Esophagus muscularis mucosa (tissue), 4 donors: ENCODE measurements at places on chromosomes 2 and 18. TPM values are rescaled to one million over a fixed set of nuclear protein-coding genes. Genes with fewer than 3 reads are reported as not detected.

DNA sequence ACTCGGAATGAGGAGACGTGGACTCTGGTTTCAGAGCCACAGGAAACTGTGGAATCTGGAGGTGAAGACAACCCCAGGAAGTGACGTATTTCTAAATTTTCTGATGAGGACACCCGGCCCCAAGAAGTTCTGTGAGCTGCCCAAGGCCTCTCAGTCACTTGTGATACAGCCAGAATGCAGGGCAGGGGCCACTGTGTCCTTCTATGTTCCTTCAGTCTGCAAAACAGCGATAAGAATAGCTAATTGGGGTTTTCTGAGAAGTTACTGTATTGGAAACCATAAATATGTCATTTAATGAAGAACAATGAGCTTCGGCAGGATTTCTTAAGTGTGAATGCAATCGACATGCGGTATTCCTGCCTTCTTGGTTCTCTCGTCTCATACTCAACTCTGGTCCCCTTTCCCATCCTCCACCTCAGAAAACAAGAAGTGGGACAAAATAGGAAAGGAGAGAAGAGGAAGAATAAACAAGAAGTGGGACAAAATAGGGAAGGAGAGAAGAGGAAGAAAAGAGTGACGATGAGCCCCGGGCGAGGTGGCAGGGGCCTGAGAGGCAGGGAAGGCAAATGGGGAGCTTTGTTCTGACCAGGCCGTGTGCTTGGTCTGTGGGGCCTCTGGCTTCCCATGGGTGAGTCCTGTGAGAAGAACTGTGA is 282.0 kb upstream of the REV1 start:
- peak; percentile 47 for DNase-seq

DNA sequence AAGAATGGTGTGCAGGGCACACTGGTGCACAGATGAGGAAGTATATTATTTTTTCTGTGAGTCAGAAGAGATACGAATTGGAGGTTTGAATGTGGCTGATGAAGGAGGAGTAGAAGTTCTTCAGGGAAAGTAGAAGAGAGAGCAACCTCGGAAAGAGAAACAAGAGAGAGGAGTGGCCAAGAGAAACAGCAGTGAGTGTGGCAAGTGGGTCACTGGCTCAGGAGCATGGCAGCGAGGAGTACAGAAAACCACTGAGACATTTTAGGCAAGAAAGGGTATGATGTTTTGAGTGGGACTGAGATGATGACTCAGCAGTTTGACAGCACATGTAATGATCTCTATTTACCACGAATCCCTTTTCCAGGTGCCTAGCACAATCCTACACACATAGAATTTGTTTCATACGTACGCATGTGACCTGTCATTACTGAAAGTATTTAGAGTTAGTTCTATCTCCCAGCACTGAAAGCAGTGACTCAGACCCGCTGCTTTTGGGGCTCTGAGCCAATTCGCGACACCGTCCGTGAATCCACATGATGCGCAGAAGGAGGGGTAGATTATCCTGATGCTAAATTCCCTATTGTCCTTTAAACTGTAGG is 915.4 kb downstream of the DCDC2C start:
- DNase-seq = no peak

DNA sequence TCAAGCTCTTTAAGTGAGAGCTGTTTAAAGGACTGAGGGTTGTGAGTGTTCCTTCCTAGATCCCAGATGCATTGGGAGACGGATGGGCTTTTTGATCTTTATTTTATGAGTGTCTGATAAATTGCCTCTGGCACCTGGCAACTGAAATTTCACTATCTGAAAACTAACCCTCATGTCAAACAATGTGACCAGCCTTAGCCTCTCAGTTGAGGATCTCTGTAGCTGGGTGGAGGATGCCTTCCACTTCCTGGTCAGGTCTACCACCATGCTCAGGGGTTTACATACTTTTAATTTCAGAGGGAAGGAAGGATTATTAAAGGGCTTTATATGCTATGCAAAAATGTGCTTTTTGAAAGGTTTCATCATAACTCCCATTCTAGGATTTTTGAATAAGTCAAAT is 70.5 kb upstream of the NT5C1B start:
- no peak for DNase-seq

- no peak for DNase-seq
Observed at GRCh38 chr2:158953454-158953853, 15.0 kb upstream of the TANC1 start.

DNA sequence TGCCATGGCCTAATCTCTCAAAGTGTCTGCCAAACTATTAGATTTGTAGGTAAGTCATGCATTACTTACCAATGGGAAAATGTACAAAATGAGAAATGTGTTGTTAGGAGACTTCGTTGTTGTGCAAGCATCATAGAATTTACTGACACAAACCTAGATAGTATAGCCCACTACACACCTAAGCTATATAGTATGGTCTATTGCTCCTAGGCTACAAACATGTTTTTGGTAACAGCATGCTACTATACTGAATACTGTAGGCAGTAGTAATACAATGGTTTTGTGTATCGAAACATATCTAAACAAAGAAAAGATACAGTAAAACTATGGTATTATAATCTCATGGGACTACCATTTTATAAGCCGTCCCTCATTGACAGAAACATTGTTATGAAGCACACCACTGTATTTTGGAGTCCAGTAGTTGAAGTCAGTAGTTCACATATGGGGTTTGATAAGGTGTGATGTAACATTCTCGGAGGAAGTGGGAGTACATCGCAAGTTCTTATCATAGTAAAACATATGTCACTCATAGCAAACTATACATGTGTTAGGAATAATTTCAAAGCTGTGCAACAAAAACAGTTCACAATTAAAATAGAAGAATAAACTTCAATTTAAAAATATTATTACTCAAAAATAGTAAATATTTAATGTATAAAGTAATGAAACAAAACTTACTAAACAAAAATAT is 12.0 kb upstream of the GTF2A1L start:
- no peak for DNase-seq

- no peak for DNase-seq
Observed at GRCh38 chr2:175012516-175012915, 7.3 kb upstream of the CHN1 start.

- DNase-seq = no peak
Observed at GRCh38 chr2:159064446-159065301, 96.2 kb downstream of the TANC1 start.

- no peak for DNase-seq
Observed at GRCh38 chr2:238277695-238278094, 10.7 kb downstream of the PER2 start.

- no peak for DNase-seq
Observed at GRCh38 chr2:199848389-199849130, 2.4 kb downstream of the FTCDNL1 start.

- no peak for DNase-seq
Observed at GRCh38 chr18:58178511-58178910, 134.5 kb downstream of the NEDD4L start.

GRCh38 chr18:3306391-3306790 is 44.5 kb downstream of the MYL12B start:
- no peak for DNase-seq

DNA sequence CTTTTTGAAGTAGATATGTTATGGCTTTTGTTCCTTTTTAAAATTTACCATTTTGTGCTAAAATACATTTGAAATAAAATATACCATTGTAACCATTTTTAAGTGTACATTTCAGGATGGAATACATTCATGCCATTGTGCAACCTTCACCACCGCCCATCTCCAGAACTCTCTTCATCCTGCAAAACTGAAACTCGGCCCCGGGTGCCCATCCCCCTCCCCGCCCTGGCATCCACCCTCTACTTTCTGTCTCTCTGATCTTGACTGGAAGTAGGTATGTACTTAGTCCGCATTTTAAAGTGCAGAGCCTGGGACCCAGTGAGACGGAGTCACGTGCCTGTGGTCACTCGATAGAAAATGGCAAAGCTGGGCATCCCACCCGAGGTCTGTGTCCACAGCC is 45.6 kb downstream of the DIPK1C start:
- DNase-seq = no peak

GRCh38 chr2:43031471-43032212 is 194.8 kb downstream of the ZFP36L2 start:
- no peak for DNase-seq

DNA sequence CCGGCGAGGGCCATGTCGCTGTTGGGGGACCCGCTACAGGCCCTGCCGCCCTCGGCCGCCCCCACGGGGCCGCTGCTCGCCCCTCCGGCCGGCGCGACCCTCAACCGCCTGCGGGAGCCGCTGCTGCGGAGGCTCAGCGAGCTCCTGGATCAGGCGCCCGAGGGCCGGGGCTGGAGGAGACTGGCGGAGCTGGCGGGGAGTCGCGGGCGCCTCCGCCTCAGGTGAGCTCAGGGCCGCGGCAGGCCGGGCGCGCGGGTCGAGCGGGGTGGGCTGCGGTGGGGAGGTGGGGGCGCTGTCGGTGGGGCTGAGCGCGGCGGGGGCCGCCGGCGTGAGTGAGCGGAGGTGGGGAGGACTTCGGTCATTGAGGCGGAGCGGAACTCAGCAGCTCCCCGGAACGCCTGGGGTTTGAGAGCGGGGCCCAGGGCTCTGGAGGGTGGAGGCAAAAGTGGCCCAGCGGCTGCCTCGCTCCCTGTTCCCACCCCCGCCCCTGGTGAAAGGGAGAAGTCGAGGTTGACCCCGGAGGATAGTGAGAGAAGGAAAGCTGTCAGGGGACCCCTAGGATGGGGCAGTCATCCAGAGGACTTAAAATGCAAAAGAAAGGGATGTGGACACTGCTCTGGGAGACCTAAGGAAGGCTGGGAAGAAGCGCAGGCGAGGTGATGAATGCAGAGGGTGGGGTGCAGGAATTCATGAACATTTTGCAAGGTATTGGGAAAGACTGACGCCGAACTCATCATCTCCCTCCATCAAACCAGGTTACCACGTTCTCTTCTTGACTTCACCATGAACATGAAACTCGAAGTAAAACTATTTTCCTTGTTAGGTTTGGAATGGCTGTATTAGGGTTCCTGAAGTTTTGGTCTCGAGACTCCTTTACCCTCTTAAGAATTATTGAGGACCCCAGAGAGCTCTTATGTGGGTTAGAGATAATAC is 633 bp downstream of the MALT1 start:
- DNase-seq = no peak

DNA sequence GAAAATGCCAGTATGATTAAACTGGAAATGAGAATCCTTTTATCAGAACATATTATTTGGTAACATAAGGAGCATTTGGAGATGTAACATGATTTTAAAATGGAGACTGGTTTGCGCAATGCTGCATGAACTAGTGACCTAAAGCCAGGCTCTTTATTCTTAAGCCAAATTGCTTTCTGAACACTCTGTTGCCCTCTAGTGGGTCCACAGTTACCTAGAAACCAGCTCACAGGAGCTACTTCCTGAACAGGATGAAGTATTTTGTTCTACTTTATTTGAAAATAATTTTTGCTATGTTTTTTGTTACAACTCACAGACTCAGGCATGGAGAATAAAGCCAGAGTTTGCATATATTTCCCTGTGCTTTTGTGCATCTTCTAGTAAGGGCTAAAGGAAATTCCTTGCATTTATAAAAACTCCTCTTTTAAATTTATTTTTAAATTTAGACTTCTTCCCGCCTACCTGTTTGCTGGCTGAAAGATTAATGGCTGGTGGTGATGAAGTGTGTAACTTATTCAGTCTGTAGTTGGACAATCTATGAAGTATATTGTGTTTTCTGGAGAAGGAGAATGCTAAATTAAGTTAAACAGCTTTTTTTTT is 146.7 kb downstream of the PARD3B start:
- DNase-seq = no peak

- DNase-seq = no peak
Observed at GRCh38 chr2:45264227-45265225, 255.3 kb upstream of the SIX2 start.

- DNase-seq = no peak
Observed at GRCh38 chr18:76468345-76469304, 26.4 kb downstream of the ZNF516 start.

DNA sequence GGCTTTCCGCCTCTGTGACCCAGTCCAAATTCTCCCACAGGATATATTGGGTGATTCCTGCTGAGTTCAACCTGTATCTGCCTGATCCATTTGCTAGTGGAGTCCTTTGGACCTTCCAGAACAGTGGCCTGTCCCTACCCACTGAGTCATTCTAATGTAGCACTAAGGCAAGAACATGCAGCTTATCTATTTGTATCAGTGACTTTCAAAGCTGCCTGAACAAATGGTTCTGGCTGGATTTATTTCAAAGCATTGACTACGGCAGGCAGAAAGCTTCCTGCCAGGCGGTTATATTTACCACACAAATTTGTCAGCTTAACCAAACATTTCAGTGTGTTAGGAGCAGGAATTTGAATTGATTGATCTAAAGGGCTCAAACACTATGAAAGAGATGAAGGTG is 613.4 kb downstream of the DCC start:
- no peak for DNase-seq

DNA sequence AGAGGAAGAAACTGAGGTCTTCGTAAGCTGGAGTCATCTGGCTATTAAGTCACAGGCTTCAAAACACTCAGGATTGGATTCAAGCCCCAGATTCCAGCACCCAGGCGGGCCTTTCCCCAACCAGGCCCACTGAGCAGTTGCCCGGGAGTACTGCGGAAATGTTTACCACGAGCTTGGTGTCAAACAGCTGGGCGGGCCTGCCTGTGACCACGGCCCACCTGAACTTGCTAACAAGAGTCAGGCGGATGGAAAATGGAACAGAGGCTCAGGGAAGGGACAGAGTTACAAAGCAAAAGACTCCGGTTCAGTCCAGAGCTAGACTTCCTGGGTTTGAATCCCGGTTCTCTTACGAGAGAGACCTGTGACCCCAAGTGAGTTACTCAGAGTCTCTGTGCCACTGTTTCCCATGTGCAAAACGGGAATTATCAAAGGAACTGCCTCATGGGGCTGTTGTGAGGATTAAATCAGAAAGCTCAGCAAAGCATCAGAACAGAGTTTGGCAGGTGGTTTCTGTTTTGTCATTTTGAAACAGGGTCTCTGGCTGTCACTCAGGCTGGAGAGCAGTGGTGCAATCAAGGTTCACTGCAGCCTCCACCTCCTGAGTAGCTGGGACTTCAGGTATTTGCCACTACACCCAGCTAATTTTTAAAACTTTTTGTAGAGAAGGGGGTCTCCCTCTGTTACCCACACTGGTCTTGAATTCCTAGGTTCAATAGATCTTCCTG is 49.0 kb upstream of the TFCP2L1 start:
- DNase-seq = no peak

GRCh38 chr2:233380995-233381637 is 26.8 kb downstream of the DGKD start:
- DNase-seq = no peak

DNA sequence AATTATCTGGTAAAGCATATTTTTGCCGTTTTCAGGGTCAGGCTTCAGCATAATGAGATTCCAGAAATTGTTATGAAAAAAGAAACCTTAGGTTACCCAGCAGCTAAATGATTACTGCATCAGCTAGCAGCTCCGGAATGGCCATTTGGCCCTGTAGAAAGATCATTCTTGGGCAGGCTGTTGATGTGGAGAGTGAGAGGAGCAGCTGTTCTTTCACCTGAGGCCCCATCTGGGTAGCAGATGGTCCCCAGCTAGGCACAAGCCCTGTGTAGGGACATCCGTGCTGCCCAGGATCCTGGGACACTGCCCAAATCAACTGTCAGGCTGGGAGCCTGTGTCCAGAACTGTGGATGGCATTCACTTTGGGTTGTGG is 61.8 kb downstream of the NEDD4L start:
- DNase-seq = no peak

Gene NT5DC4
- total RNA-seq = not detected

Gene CIB4
- total RNA-seq = not detected

Gene RIT2
- total RNA-seq = not detected

Gene WDR43
- 21.5 TPM for total RNA-seq

Gene UGT1A8
- total RNA-seq = not detected

Gene ASXL3
- 1.0 TPM for total RNA-seq

Gene NYAP2
- 0.17 TPM for total RNA-seq

Gene ARMC9
- 175 TPM for total RNA-seq

Gene SCTR
- not detected for total RNA-seq

Gene SAG
- total RNA-seq = not detected

Gene CPO
- total RNA-seq = 0.63 TPM
